Thoracic aorta (tissue), 2 donors: ENCODE measurements at places on chromosomes 4 and X. TPM values are rescaled to one million over a fixed set of nuclear protein-coding genes. Genes with fewer than 3 reads are reported as not detected.

ARHGAP6 gene
- 22.3 TPM for total RNA-seq

DNA sequence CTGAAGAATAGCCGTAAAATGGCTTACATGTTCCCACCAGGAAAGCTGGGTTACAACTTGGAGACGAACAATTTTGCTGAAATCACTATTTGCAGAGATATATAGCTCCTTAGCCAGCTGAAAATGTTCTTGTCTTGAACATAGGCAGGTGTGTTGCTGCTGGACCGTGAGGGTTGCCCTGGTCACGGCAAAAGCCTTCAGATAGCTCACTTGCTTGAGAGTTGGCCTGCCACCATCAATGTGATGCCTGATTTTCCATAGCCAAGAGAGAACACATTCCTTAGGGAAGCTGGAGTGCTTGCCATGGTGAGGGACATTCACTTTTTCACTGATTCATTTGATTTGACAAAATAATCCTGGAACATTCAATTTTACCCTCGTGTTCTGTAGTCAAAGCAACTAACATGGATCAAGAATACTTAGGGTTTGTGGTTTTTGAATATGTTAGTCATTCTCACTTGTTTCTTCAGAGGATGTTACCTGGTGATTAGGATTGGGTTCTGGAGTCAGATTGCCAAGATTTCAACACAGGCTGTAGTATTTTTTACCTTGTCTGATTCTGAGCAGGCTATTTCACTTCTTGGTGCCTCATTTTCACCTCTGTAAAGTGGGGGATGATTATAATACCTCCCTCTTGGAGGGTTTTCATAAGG is 536.9 kb downstream of the RAPGEF2 start:
- DNase-seq, result no peak

TBC1D14 gene
- total RNA-seq, result 46.7 TPM

DOCK11 gene
- total RNA-seq, result 45.8 TPM

KIAA1210 gene
- not detected for total RNA-seq

DNA sequence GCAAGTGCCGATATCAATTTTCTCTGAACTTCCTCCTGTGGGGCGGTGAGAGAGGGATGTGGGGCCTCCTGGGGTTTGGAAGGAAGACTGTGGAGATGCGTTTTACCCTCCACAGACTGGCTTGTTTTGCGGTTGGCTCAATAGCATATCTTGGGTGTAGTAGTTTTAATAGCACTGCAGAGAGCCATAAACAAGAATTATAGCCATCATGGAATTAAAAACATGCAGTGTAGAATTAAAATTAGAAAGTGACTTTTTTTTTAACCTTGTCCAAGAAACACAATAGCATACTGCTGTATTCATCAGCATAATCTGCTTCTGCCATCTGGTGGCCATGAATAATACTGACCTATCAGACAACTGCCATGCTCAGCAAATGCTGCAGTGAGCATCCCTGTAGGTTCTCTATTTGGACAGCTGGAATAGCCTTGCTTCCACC is 47.3 kb upstream of the SCML1 start:
- DNase-seq, result peak; percentile 2

ZNF157 gene
- not detected for total RNA-seq

SLC34A2 gene
- not detected for total RNA-seq

SPANXN1 gene
- total RNA-seq, result not detected

F8A3 gene
- total RNA-seq, result 13.5 TPM

- no peak for DNase-seq
Measured at GRCh38 chr4:40763228-40763716, 13.5 kb downstream of the NSUN7 start.

TBC1D19 gene
- 9.1 TPM for total RNA-seq

ZFP92 gene
- total RNA-seq, result 0.95 TPM

- DNase-seq, result no peak
Measured at GRCh38 chr4:74320559-74321118, 12.4 kb downstream of the EPGN start.

DNA sequence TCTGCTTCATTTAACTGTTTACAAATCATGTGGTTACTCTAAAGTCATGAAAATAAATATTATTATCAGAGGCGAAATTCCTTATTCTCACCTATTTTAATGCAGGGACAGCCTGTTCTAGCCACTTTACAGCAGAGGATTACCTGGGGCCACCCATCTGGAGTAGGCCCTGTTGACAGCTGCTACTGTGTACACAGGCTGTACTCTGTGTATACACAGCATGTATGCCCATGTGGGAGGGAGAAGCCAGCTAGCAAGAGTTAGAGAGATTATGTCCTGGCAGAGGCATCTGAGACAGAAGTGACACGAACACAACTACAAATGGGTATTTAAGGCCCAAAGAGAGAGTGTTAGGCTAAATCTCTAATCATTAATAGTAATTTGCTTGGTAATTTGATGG is 62.1 kb downstream of the GPRIN3 start:
- DNase-seq, result no peak

PLXNA3 gene
- 40.9 TPM for total RNA-seq

DNA sequence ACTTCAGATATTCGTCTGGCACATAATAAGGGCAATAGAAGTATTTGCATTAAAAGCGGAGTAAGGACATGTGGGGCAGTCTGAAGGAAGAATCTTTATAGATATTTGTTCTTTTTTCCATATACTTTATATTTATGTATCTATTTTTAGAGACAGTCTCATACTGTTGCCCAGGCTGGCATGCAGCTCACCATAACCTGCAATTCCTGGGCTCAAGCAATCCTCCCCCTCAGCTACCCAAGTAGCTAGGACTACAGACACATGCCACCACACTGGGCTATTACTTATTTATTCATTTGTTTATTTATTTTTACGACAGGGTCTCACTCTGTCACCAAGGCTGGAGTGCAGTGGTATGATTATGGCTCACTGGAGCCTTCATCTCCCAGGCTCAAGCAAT is 16.7 kb upstream of the MRPL1 start:
- no peak for DNase-seq

DNA sequence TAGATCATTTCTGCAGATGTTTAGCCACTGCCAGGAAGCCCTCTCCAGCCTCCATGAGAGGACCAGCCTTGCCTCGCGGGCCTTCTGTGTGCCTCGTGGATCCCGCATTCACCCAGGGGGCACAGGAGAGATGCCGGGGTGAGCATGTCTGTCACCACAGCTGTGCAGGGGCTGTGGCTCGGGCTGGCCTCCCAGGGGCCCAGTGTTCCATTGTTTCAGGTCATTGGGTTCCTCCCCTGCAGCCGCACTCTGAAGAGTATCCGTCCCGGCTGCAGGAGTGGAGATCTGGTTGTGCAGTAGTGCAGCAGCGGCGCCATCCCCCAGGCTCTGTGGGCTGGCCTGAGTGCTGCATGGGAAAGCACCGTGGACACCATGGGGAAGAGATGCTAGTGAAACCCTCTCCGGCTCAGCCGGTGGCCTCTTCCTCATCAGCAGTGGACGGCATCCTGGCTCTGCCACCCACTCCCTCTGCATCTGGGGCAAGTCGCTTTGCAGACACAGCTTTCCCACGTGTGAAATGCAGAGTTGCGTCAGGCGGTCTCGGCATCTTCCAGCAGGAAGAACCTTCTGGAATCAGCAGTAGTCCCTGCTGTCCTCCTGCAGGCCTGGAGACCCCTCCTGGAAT is 29.1 kb downstream of the TBC1D14 start:
- no peak for DNase-seq

GRCh38 chr4:182967403-182967802 is 50.2 kb upstream of the DCTD start:
- no peak for DNase-seq

TXK gene
- total RNA-seq, result 2.7 TPM

GRCh38 chr4:15836362-15836761 is 58.2 kb downstream of the CD38 start:
- DNase-seq, result no peak

TMEM31 gene
- total RNA-seq, result not detected

PCDH7 gene
- 435 TPM for total RNA-seq

- DNase-seq, result no peak
Measured at GRCh38 chrX:67734111-67734753, 190.4 kb downstream of the AR start.

- DNase-seq, result no peak
Measured at GRCh38 chrX:131330735-131331134, 41.6 kb upstream of the IGSF1 start.

DNA sequence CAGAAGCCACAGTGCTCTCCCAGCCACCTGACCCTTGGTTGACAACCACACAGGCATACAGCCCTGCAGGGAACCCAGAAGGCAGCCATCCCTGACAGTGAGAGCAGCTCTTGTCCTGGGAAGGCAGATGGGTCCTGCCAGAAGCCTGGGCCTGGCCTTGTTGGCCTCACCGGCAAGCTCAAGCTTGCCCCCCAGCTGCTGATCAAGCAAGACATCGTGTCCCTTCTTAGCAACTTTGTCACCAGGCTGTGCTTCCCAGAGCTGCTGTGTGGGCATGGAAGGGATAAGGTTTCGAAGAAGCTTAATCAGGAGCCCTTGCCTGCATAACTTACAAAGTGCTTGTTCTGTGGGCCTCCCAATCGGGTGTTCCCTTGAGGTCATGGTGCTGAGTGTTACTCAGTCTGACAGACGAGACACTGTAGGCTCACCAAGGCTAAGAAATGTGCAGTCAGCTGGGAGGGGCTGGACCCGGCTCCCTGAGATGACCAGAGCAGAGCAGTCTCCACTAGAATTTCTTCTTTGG is 6.8 kb upstream of the ABLIM2 start:
- DNase-seq, result no peak

DNA sequence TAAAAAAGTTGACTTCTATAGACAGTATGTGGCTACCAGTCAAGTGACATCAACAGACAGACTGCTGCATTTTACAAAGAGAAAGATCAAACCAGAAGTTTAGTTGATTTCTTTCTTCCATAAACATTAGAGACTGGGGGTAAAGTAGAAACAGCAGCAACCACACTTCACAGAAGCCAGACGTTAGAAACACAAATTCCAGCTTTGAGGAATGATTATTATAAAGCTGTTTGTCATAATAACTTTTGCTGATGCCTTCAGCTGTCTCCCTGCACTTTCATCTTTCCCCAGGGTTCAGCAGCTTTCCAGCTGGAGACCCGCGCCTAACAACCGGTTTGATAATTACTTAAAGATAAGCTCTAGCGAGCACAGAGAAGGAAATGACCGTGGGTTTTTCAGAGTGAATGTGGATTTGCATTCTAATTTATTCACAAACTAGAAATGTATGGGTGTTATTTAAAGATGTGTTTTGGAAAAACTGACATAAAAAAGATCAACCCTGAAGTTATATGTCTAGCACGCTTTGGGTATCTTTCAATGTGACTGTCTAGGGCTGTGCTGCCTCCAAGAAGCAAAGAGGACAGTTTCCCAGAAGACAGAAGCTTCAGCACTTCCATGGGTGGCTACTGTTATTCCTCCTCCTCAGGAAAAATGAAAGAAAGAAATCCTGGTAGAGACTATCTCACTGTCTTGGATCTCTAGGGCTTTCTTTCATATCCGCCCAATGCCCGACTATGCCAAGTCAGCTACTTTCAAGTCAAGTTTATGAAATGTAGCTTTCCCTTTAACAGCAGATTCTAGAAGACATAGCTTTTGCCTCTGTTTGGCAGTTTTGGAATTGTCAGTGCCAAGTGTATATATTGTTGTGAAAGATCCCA is 15.0 kb upstream of the ENAM start:
- no peak for DNase-seq

ZFP42 gene
- not detected for total RNA-seq

- DNase-seq, result no peak
Measured at GRCh38 chr4:169179609-169180521, 90.9 kb downstream of the SH3RF1 start.

CD38 gene
- 3.2 TPM for total RNA-seq

DNA sequence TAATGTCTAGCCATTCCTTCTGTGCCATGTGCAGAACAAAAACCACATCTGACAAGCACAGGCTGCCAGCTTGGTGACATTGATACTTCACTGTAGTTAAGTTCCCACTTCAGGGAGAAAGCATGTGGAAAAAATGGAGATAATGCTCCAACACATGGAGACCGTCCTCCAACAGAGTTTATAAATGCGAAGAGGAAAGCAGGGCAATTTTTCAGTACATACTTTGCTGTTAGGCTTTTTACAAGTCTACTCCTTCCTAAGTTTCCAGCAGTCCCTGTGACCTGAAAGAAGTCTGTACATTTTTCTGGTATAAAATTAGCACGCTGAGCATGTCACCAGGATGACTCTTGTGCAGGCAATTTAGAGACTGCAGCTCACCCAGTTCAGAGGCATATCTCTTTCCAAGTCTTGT is 766.9 kb upstream of the IGFBP7 start:
- no peak for DNase-seq

PFKFB1 gene
- total RNA-seq, result not detected

- DNase-seq, result no peak
Measured at GRCh38 chr4:121280425-121280824, 100.4 kb downstream of the QRFPR start.

DNA sequence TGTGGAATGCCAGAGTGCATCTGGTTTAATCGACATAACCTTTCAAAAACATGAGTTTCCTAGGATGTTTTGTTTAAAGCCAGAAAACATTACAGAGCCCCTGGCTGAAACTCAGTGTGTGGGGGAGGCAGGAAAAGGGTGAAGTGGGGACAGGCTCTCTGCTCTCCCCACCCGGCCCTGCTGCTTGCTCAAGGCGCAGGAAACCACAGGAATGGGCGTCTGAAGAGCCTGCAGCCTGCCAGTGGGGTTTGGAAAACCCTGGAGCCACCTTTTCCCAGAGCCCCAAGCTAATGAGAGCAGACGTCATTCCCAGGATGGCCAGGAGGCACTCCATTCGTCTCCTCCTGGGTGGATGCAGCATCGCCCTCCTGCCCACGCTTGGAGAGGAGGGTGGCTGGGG is 240.6 kb downstream of the AFAP1 start:
- DNase-seq, result no peak

PAGE2B gene
- total RNA-seq, result not detected

DNA sequence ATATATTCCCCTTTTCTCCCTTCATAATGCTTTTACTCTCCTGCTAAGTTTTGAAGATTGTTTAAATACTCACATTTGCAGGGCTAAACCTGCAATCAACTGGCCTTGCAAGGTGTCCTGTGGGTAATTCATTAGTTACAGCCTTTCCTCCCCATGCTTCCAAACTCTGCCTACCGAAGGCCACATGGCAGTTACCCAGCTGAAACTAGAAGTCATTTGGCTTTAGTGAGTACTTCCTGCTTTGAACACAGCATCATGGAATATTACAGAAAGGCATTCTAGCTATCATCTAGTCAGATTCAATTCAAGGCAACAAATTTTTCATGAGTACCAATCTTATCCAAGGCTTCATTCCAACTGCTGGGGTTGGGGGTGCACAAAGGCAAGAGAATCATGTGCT is 55.6 kb downstream of the SRPX start:
- no peak for DNase-seq

NPNT gene
- 240 TPM for total RNA-seq

CNGA1 gene
- not detected for total RNA-seq

DNA sequence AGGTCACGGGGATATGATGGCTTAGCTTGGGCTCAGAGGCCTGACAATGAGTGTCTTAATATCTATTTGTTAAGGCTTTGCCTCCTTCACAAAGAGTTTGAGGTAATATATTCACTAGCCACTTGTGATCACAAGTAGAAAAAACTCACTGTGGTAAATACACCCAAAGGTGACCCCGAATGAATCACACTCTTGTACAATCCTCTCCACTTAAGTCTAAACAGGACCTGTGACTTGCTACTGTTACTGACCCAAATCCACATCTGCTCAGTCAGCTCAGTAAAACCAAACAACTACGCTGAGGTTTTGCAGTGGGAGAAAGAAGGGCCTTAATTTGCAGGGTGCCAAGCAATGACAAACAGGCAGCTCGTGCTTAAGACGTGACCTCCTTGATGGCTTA is 223.8 kb upstream of the MAGEC2 start:
- no peak for DNase-seq
